ENCODE measurements at places on chromosomes 13 and 19. TPM values are rescaled to one million over a fixed set of nuclear protein-coding genes. Genes with fewer than 3 reads are reported as not detected.

Gene FGF9
- total RNA-seq: 0.60 TPM

Gene MAMSTR
- total RNA-seq: 0.34 TPM

Gene ZNF225
- total RNA-seq: 4.9 TPM

Gene ODAD3
- total RNA-seq: not detected

Gene ZNF285
- 3.0 TPM for total RNA-seq

Gene PPP5C
- total RNA-seq: 59.4 TPM

Gene KLK4
- not detected for total RNA-seq

Gene ZNF132
- total RNA-seq: 3.0 TPM

Gene AMH
- total RNA-seq: 0.51 TPM

Gene NUDT15
- total RNA-seq: 42.1 TPM

Gene IGFL1
- not detected for total RNA-seq

Gene BEST2
- total RNA-seq: not detected

Gene CEACAM7
- total RNA-seq: not detected

Gene REX1BD
- total RNA-seq: 140 TPM

Gene ZNF506
- 18.6 TPM for total RNA-seq

Gene MISP3
- 0.29 TPM for total RNA-seq

Gene SLC6A16
- total RNA-seq: not detected

Gene CGB3
- 5.3 TPM for total RNA-seq

Gene CCNA1
- total RNA-seq: 4.9 TPM

Gene AP1M2
- 2.7 TPM for total RNA-seq

Gene DIS3
- total RNA-seq: 36.7 TPM

Gene FFAR1
- not detected for total RNA-seq

Gene CYP2F1
- total RNA-seq: not detected
